Muscle of leg (tissue), 16 donors: ENCODE measurements at places on chromosomes 11 and 22. TPM values are rescaled to one million over a fixed set of nuclear protein-coding genes. Genes with fewer than 3 reads are reported as not detected.

DNA sequence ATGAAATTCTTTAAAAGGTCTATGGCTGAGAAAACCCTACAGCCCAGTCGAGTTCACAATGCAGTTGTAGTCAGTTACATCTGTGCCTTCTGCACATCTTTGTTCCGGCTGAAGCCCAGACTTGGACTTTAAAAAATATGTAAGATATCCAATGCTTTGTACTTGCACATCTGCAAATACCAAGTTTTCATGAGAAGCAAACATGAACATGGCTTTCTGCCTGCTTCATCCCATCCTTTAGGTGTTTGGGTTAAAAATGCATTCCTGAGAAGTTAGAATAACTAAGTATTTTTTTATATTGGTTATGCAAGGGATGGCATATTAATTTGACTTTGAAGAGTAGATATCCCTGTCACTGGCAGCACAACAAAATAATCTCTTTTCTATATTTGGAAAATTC is 528.4 kb downstream of the METTL15 start:
- DNase-seq, result no peak

GRCh38 chr11:103844327-103845215 is 191.9 kb upstream of the DDI1 start:
- DNase-seq, result no peak

DNA sequence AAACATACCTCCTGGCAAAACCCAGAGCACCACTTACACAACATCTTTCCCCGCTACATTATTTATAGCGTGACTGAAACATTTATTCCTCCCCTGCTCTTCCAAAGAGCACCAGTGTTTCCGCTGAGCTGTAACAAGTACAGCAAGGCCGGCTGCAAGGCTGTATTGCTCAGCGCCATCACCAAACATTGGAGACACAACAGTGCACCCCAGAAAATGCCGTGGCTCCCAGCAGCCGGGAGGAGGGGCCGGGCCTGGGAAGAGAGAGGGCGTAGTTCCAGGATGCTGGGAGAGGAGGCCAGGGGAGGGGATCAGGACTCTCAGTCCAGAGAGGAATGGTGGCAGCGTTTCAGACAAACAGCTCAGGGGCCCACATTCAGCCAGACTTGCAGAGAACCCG is 133.2 kb downstream of the DSCAML1 start:
- peak; percentile 62 for DNase-seq

PACSIN3 gene
- 203 TPM for polyA plus RNA-seq

DNA sequence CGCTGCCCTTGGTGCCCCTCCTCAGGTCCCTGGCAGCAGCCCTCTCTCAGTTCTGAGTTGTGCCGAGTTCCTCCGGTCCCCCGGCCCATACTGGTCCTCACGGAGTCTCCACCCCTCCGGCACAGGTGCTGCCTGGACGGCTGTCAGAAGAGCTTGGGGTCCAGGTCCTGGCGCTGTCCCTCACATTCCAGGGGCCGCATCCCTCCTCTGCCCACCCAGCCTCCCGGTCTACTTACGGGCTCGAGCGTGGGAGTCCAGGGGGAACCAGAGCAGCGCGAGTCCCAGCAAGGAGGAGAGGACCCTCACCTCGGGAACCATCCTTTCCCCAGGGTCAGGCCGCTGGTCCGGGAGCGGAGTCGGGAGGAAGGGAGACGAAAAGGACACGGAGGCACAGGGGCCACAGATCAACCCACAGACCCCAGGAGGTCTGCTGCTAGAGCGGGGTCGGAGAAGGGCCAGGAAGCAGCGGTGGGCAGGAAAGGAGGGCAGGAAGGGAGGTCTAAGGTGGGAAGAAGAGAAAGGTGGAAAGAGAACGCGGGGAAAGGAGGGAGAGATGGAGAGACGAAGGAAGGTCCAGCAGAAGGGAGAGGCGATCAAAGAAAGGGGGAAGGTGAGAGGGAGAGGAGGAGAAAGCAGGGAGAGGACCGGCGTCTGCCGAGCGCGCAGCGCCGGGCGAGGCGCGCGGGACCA is 510 bp downstream of the CHRDL2 start:
- no peak for DNase-seq

GRCh38 chr11:17649696-17650095 is 69.7 kb upstream of the MYOD1 start:
- peak; percentile 20 for DNase-seq

GRCh38 chr22:19766511-19767426 is 6.2 kb downstream of the TBX1 start:
- no peak for DNase-seq

DNA sequence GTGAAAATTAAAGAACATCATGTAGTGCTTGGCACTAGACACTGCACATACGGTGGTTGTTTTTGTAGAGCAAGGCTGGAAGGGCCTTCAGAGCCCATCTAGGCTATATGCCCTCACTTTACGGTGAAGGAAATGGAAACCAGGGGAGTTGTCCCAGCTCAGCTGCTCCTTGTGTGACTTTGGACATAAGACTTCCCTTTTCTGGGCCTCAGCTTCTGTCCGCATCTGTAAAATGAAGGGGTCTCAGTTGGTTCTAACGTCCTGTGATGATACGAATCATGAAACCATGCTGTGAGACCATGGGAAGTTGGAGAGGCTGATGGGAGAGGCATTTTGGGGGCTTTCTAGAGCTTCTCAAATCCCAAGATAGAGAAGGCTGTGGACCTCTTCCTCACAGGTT is 4.7 kb downstream of the KCNE3 start:
- DNase-seq, result no peak

- DNase-seq, result no peak
These were observed 155.7 kb downstream of the TBC1D22A start for GRCh38 chr22:46918197-46918596.
